ENCODE measurements at places on chromosomes 1 and 21.

- DNase-seq: no peak
Observed at GRCh38 chr1:36963006-36963405, 71.3 kb downstream of the GRIK3 start.

DNA sequence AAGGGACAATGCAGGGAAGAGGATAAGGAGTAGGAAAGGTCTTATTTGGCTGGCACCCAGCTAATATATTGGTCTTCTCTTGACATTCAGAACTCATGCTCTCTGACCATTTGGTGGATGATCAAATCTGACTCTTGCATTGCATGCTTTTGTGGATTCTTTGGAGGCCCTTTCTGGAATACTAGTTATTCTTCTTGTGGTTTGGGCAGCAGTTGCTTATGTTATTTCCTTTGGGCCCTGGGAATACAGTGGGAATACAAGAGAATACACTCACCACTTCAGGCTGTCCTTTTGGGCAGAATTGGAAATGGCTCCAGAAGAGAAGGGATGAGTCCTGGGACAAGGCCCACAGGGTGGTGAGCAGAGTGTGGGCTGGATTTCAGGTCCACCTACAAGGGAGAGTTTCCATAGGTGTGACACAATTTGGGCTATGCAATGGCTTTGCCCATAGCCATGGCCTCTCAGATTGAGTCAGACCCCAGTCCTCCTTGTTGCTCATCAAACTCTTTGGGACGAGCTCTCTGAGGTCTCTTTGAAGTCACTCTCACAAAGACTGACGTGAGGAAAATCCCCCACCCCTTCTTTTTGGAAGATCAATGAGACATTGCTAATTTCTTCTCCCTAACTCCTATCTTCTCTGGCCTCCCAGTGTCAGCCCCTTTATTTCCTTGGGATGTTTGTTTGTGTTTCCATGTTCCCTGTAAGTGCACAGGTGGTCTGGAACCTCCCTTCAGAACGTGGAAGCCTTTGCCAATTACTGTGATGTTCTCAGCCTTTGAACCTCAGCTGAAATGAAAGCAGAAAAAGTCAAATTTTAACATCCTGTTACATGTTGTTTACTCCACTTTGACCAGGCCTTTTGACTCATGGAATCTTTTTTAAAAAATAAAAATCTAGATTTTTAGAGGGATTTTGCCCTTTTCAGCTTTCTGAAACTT, 19.4 kb downstream of the HSD11B1 start:
- no peak for DNase-seq

GRCh38 chr1:41689139-41689538, 204.7 kb upstream of the EDN2 start:
- DNase-seq: no peak

GRCh38 chr1:58456470-58456869, 90.1 kb downstream of the OMA1 start:
- DNase-seq: no peak

- no peak for DNase-seq
Observed at GRCh38 chr1:186002406-186002805, 268.2 kb downstream of the HMCN1 start.

- DNase-seq: no peak
Observed at GRCh38 chr1:222168621-222169020, 379.3 kb downstream of the HHIPL2 start.

- no peak for DNase-seq
Observed at GRCh38 chr1:25146451-25146855, 85.8 kb downstream of the SYF2 start.

GRCh38 chr1:193141804-193142203, 20.0 kb downstream of the CDC73 start:
- DNase-seq: no peak

DNA sequence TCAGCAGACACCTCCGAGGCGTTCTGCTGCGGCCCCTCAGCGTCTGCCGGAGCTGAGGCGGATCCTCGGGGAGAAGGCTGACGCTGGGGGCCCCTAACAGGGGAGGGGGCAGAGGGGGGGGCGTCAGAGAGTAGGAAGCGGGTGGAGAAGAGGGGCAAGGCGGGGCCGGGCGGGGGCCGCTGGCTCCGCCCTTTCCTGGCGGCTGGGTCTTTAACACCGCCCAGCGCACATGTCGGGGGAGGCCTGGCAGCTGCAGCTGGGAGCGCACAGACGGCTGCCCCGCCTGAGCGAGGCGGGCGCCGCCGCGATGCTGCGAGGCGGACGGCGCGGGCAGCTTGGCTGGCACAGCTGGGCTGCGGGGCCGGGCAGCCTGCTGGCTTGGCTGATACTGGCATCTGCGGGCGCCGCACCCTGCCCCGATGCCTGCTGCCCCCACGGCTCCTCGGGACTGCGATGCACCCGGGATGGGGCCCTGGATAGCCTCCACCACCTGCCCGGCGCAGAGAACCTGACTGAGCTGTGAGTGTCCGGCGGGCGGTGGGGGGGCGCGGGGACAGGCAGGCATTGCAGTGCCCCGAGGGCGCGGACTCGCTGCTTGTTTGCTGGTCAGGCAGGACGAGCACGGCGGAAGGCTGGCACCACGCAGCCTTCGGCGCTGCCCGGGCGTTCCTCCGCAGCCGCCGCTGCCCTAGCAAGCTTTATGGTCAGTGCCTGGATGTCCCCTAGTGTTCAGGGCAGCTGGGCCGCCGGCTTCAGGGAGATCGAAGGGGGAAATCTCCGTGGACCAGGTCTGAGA, at the start of gene NTRK1:
Gene NTRK1 (plus strand): TSS at position 238 of the 796 bp plus-strand sequence. CDS start 70 bp downstream, at position 308.
- peak; percentile 59 for DNase-seq

DNA sequence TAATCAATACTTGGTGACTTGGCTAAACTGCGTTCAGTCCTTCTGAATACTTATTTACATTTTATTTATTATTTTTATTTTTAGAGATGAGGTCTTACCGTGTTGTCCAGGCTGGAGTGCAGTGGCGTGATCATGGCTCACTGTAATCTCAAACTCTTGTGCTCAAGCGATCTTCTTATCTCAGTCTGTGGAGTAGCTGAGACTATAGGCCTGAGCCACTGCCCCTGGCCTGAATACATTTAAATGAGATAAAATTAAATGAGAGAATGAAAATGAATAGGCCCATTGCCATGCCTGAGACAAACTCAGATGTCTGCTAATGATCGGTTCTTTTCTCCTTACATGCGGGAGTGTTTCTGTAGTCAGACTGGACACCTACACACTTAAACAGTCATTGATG, 86.0 kb downstream of the GALNT2 start:
- no peak for DNase-seq

DNA sequence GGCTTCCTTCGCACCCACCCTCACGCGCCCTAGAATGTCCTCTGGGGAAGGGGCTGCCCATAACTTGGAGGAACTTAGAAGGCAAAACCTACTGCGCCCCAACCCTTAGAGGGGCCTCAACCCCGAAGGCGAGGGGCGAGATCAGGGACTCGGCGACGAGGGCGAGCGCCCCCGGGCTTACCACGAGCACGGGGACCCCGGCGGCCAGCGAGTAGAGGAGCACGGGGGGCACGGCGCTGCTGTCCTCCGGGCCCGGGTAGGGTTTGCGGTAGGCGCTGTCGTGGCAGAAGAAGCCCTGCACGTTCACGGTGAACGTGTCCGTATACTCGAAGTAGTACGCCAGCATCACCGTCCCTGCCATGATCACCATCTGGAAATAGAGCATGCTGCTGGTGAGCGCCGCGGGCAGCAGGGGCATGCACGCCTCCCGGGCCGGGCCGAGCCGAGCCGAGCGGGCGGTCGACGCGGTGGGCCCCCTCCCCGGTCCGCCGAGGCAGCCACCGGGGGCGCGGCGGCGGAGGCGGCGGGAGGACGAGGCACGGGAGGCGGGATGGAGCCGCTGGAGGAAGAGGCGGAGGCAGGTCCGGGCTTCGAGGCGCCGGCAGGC, 304 bp downstream of the PLPPR5 start:
- DNase-seq: peak; percentile 51

GRCh38 chr1:41850029-41850428, 68.7 kb downstream of the HIVEP3 start:
- DNase-seq: no peak

GRCh38 chr1:46224966-46225365, 21.8 kb downstream of the LURAP1 start:
- no peak for DNase-seq

DNA sequence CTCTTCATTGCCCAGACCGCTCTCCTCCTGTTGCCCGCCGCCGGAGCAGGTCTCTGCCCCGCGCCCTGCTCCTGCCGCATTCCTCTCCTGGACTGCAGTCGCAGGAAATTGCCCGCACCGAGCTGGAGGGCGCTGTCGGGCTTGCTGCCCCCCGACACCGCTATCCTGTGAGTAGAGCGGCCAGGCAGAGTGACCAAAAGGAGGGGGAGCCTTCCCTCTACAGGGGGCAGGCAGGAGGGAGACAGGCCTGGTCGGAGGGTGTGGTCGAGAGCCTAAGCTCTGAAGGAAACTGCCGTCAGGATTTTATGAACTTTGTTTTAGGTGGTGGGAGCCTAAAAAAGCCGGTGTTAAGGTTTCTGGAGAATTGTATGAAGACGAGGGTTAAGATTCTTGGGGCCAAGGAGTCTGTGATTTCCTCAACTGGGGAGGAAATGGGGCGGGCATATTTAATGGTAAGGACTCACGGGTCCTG, 517 bp downstream of the LRIG2 start:
- DNase-seq: no peak

DNA sequence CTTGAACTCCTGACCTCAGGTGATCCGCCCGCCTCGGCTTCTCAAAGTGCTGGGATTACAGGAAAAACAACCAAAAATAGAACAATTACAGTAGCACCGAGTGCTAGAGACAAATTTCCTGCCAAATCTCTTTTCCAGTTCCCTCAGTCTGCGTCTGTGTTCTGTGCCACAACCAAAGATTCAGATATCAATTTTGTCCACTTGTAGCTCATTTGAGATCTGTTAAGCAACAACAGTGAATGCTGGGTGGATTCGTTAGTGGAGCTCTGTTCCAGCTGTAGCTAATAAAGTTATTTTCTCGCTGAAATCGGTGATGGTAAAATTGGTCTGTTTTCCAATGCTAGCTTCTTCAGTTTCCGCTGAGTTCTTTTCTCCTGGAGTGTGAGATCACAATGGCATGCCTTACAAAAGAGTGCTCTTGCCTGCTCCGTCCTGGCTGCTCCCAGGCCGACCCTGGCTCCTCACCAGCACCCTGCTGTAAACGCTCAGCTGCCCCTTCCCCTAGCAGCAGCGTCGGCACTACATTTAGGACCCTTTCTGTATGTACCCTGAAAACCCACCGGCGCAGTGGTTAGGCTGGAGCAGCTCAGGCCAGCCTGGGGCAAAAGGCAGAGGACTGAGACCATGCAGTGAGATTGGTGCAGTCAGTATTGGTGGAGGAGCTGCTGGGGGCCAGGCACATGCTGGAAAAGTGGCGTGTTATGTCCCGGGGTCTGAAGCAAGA, 395.4 kb downstream of the KIF26B start:
- peak; percentile 35 for DNase-seq

GRCh38 chr1:76210160-76210559, 135.6 kb downstream of the ST6GALNAC3 start:
- no peak for DNase-seq

DNA sequence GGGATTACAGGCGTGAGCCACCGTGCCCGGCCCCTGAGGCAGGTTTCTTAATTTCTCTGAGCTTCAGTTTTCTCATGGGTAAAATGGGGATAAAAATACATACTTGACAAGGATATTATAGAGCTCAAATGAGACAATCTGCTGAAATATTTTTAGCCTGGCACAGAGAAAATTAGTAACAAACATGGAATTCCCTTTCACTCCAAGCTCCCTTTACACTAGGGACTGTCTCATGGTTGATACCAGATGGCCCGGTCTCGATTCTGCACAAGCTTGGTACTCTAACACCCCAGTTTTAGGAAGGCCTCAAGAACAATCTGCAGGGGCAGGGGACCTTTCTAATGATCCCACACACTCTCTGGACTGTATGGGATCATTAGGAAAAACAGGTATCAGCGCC, 671.7 kb downstream of the SMYD3 start:
- no peak for DNase-seq

DNA sequence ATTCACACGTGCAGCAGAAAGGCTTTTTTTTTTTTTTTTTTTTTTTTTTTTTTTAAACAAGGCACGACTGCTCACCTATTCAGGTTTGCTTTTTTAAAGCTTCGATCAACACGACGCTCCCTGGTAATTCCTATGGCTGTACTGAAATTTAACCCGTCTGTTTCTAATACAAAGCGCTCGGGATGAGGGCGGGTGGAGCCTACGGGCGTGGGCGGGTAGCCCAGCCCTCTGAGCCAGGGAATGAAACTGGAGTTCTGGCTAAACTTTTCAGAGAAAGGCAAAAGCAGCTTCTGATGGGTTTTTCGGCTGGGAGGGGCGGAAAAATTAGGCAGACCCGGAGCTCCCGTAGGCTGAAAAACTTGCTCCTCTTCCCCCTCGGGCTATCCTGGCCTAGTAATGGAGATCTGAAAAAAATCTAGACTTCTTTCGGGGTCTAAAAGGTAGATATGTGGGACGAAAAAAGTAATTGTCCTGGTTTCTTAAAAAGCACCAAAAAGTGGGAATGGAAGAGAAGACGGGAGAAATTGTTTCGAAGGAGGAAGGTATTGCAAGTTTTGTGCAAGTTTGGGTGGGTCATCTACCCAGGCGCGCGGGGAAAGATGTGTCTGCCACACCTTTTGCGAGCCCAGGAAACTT, 7.4 kb downstream of the NR5A2 start:
- peak; percentile 56 for DNase-seq

DNA sequence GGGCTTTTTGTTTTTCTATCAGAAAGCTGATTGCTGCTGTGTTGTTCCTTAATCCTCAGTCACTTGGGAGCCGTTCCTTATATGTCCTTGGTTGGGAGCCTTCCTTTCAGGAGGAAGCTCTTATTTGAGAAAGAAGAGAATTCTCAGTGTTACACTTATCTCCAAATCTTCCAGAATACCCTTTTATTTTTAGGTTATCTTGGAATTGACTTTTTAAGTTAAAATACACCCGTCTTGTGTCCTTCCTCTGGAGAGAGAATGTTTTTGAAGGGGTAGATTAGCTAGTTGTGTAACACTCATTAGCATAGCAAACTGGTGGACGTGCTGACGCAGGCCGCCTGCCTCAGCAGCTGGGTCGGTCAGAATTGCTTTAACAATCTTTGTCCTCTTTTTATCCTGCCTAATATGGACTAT, 42.1 kb downstream of the LRRC8B start:
- peak; percentile 22 for DNase-seq

DNA sequence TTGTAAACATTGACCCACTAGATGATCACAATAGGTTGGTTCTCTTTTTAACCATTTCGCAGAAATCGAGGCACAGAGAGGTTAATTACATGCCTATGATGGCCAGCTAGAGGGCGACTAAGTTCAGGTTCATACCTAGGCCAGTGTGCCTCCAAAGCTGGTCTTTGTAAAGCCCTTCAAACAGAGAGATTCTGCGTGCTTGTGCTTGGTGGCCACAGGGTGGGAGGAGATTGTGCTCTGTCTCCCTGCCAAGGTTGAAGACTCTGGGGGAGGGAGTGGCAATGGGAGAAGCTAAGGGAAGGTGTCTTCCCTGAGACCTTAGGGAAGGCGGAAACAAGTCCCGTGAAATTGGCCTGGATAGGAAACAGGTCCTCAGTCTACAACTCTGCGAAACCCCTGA, 59.1 kb upstream of the RBM15 start:
- no peak for DNase-seq

DNA sequence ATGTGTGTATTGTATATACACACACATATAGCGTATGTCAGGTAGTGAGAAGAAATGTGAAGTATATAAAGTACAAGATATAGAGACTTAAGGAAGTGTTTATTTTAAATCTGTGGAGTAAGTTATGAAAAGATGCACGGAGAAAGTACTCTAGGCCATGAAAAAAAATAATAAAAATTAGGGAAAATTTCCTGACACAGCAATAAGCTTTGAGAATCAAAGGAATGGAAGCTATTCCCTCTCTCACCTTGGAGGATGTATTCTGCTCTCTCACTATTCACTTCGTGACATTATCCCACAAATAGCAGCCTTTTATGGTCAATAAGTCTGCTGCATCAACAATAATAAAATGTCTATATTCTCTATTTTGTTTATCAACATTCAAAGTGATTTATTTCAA, 700.4 kb upstream of the RGS18 start:
- DNase-seq: no peak

Measured in right kidney (tissue), 9 donors.